EL (cell line): ENCODE measurements at places on chromosomes 2 and 18.

- DNase-seq, result peak; percentile 31
Observed at GRCh38 chr2:14944562-14945346, 312.2 kb downstream of the LRATD1 start.

- DNase-seq, result no peak
Observed at GRCh38 chr2:221635949-221636348, 63.8 kb upstream of the EPHA4 start.

DNA sequence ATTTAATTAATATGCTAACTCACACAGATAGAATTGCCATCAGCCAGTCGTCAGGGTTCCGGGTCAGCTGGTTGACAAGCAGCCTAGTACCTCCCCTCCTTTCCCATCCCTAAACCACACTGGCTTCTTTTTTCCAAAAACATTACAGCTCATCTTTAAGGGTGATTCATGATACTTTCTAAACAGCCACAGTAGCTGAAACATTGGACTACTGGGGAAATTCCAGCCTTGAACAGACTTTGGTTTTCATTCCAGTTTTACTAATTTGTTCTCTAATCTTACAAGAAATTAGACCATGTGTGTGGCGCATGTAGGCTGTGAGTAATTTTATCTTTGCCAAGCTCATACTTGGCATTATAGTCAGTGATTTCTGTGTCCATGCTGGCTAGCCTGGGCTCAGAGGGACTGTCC, 110.8 kb downstream of the FMNL2 start:
- peak; percentile 90 for DNase-seq

DNA sequence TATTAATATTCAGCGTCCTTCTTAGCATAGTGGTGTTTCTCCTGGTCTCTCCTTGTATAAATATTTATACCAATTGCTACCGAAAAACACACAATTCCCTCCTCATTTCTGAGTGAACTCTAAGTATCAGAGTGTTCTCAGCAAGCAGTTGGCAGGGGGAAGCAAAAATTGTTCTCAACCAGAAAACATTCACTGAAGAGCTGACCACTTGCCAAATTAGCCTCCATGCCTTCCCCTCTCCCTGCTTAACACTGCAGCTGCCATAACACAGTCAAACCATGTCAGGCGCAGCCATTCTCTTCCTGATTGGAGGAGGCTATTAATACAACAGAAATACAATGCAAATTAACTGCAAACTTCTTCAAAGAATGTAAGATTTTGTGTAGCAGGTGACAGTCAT, 105.0 kb downstream of the COL6A3 start:
- DNase-seq, result no peak

DNA sequence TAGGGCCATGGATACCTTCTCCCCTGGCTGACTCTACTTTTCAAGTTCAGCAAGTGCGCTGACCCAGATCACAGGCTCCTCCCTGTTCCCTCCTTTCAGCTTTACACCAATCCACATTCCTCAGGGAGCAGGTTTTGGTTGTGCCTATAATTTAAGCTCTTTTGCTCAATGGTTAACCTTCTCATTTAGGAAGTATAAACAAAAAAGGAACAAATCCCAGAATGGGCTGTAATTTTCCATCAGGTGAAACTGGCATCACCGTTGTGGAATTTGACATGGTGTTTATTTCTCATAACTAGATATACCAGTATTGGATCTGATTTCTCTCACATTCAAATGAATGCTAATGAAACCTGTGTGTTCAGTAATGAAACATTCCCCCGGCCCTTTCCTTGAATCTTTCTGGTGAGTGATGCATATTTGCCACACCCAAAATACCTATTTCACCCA, 13.6 kb downstream of the STRN start:
- no peak for DNase-seq

GRCh38 chr18:2827061-2827460, 19.7 kb upstream of the EMILIN2 start:
- DNase-seq, result no peak

DNA sequence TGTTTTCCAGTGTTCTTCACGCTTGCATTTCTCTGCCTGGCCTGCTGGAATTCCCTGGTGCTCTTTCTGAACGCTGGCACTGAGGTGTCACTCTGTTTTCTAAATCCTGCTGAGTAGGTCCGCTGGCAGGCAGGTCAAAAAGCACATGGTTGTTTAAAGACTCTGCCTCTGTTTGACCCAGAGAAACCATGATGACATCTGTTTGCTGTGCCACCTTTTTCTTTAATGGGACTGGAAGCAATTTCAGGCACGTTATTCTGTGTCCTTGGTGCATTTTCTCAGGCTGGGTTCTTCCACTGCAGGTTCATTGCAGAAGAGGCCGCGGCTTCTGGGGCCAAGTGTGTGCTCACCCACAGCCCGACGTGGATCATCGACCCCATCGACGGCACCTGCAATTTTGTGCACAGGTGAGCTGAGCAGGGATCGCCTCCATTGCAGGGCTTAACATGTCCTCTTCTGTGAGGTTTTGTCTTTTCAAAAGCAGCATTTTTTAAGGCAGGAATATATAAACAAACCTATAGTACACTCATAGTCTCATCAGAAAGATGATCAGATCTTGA, 28.4 kb downstream of the IMPA2 start:
- no peak for DNase-seq

DNA sequence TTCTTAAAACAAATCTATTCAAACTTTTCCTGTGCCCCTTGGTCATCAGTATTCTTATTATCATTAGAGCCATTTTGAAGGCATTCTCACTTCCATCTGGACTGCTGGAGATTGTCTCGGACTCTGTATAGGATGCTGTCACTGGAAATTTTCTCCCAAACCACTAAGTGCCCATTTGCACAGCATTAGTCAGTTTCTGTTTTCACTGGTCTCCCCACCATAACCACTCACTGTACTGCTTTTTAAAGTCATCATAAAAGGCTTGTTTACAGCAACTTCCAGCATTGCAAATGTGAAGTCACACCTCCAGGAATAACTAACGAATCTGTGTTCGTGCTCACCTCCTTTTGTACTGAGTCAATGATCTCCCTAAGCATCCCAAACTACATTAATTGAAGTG, 150.9 kb upstream of the SERTAD2 start:
- no peak for DNase-seq

- DNase-seq, result no peak
Observed at GRCh38 chr2:105611811-105612424, 132.8 kb upstream of the NCK2 start.

- DNase-seq, result no peak
Observed at GRCh38 chr2:105494683-105495425, 96.0 kb upstream of the FHL2 start.

DNA sequence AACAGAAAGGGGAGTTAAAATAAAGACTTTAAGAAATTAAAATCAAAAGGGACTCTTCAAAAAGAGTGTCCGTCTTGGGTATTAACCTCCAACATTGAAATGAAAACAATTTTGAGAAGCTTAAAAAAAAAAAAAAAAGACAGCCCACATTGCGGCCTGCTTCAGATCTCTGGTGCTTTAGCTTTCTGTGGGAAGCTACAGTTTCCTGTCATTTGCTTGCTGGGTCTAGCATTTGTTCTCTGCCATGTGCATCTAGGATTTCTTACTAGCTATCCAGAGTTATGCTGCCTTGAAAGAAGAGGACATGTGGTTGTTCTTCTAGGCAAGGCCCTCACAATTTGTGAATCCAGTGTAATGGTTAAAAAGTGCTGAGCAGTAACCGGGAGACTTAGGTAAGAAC, 375.3 kb downstream of the SLC4A3 start:
- DNase-seq, result no peak

DNA sequence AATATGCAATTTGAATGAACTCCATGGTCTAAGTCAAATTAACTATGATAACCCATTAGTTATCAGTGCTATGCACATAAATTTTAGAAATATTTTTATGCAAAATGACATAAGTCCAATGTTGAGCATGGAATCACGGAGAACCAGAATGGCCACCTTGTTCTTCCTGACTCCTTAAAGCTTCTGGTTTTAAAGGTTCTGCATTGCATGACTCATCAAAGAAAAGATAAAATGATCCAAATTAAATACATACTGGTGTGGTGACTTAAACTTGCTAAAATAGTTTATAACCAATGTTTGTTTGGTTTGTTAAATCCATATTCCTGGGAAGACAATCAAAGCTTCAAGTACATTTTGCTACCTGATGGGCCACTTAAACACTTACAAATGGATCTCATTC, 1146.9 kb upstream of the NRXN1 start:
- no peak for DNase-seq

DNA sequence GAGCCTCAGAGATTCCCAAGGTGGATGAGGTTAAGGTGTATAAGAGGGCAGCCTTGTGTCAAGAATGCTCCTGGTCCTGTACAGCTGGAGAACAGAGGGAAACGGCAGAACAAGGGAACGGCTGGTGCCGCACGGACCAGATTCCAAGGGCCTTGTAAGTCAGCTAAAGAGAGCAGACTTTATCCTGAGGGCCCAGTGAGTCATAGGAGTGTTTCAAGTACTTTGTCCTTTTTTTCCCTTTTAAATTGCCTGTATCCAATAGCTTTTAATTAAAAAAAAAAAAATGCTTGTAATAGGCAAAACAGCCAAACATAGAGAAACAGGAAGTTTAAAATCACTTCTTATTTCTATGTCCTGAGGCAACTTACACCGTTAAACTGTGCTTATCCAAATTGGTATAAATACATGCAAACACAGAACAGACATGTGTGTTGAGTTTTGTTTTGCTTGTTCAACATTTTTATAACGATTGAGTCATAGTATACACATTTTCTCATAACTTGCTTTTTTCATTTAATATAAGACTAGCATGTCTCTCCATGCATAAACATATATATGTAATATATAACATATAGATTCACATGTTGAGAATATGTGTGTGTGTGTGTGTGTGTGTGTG, 42.1 kb upstream of the EVA1A start:
- peak; percentile 91 for DNase-seq

DNA sequence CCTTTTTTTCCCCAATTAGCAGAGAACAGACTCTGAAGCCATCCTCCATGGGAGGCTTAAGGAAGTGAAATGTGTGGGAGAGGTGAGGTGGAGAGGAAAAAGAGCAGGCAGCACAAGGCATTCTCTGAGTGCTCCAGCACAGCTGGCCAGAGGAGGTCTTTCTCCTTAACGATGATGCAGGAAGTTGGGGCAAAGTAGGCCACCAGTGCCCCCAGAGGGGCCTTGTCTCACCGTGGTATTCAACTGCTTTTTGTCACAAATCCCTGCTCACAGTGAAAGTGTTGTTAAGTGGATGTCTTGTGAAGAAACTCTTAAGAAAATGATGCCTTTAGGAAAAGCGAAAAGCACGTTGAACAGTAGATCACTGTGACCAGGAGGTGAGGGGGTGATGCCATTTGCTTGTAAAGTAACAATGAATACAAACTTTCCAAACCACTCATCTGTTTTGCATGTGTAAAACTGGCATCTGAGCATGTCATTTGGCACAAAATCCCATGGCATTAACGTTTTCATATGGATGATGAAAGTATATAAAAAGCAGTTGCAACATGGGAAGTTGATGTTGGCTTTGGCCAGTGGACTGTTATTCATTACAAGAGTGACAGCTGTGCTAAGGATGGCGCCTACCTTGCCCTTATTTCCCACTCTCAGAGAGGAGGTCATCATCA, 49.2 kb upstream of the CDC42EP3 start:
- peak; percentile 35 for DNase-seq

GRCh38 chr2:70041663-70042062, 45.6 kb upstream of the PCBP1 start:
- DNase-seq, result peak; percentile 61

DNA sequence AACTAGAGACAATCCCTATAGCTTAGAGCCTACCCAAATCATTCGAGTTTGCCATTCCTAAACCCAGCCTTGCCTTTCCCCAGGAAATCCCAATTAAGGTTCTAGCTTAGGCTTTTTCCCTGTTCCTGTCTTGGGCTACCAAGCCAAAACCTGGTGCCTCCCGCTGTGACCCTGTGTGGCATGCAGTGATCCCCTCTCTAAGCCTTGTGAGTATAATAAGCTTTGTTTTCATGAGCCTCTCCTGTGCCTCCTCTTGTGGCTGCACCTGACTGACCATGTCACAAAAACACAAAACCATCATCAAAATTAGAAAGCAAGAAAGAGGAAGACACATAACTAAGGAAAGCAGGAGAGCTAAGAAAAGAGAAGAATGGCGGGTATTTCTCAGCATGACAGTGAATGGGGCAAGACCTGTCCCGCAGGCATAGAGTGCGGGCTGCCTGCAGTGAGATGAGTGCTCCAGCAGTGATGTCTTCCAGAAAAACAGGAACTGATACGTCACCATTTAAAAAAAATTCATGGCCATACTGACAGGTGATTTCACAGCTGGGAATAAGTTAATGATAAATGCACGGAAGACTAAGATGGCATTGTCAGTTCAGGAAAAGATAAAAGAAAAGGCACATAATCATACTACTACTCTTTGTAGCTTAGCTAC, 9.2 kb upstream of the PAIP2B start:
- no peak for DNase-seq

- DNase-seq, result no peak
Observed at GRCh38 chr2:142285480-142285879, 154.7 kb upstream of the LRP1B start.

- no peak for DNase-seq
Observed at GRCh38 chr2:25234738-25235137, 66.4 kb upstream of the POMC start.

- no peak for DNase-seq
Observed at GRCh38 chr18:46166261-46166970, 62.2 kb downstream of the HAUS1 start.

DNA sequence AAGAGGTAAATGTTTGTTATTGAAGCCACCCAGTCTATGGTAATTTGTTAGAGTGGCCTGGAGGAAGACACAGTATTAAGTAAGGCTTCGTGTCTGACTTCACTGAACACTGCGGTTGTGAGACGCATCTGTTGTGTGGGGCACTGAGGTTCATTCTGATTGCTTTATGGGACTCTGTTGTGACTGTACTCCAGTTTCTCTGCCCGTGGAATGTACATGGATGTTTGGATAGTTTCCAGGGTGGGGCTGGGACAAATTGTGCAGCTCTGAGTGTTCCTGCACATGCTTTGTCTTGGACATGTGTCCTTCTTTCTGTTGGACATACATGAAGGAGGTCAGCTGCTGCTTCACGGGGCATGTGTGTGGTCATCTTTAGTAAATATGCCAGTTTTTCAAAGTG, 58.6 kb downstream of the ODC1 start:
- DNase-seq, result peak; percentile 72

- no peak for DNase-seq
Observed at GRCh38 chr18:52636536-52636935, 296.5 kb downstream of the DCC start.

DNA sequence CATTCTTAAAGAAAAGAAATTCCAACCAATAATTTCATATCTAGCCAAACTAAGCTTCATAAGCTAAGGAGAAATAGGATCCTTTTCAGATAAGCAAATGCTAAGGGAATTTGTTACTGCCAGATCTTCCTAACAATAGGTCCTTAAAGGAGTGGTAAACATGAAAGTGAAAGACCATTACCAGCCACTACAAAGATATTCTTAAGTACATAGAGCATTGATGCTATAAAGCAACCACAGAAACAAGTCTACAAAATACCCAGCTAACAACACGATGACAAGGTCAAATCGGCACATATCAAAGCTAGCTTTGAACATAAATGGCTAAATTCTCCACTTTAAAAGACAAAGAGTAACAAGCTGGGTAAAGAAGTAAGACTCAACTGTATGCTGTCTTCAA, 188.9 kb upstream of the RPRM start:
- no peak for DNase-seq
